CD8-positive, alpha-beta memory T cell (primary cell): ENCODE measurements at places on chromosomes 3 and 15.
A peak's percentile ranks its signal among the peaks of the same experiment; 100 is the strongest.

DNA sequence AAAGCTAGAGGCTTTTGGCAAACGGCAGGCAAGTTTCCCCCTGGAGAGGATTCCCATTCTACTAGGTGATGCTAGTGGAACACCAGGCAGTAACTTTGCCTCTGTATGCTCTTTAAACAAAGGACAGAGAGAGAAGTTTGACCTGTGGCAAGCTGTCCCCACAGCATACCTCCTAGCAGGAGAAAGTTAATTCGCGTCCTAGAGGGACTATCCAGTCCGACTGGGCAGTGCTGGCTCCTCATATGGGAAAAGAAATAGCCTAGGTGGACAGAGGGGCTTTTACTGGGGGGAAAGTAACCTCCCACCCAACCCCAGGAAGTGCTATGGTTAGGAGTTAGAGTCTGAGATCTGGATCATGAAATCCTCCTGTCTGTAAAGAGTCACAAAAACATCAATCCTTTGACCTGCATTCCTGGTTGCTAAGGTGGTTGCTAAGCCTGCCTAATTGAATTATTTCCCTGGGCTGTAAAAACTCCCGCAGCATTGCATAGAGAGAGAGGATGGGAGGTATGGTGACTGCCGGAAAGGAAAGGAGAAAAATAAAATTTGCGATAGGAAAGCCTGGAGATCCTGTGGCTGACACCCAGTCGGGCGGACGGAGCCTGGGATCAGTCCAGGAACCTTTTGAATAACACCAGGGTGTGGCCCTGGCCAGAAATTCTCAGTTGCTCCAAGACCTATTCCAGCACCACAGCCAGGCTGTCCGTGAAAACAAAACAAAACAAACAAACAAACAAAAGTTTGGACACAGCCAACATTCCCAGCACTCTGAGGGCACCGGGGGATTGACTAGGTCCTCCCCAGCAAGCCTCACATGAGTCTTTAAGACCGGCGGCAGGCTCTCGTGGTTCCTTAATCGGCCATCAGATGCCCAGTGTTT, 67.7 kb upstream of the ATP11B start:
- H3K27me3 ChIP-seq: no peaks in the 10 kb centered on the region
- H3K4me3 ChIP-seq: no peak overlapping the region
- no peak for DNase-seq

DNA sequence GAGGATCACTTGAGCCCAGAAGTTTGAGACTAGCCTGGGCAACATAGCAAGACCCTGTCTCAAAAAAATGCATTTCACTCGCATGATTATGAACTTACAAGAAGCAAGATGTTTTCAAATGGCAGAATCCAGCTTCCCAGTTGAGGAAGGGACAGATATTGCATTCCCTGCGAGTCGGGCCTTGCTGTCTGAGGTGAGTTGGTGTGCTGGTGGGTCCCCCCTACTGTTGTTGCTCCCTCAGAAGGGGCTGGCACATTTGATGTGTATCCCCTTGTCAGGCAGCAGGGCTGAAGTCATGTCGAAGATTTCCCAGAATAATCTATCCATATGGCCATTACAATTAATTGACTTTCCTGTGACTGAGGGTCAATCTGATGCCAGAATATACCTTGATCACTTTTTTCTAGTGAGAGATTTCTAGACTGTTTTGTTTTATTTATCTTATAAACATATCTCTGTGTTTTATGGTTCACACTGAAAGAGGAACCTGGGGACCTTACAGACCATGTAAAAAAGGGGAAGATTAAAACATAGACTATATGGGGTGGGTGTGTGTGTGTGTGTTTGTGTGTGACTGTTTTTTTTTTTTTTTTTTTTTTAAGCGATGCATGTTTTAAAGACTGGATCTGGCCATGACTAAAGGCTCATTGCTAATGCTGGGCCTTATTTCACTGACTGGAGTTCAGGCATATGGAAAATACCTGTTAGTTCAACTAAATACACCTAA, 112.1 kb upstream of the MRPS22 start:
- H3K4me1 ChIP-seq: no peaks in the 10 kb centered on the region
- no peak for DNase-seq
- H3K27me3 ChIP-seq: no peaks in the 10 kb centered on the region
- no peak overlapping the region for H3K27ac ChIP-seq

DNA sequence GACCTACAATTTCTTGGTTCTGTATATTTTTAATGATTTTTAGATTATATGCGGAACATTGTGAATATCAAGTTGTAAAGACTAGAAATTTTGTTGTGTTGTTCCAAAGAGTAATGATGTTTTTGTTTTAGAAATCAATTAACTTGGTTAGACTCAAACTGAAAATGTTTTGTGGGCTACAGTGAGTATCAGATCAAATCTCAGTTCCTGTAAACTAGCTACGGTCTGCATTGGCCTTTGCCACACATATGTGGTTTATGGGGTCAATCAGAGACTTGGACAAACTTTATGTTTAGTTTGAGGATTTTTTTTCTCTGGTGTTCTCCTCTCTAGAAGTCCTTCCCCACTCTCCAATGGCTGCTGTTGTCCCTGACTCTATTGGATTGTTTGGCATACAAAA, 308.0 kb upstream of the THRB start:
- H3K27me3 ChIP-seq: no peaks in the 10 kb centered on the region
- no peaks in the 10 kb centered on the region for H3K4me1 ChIP-seq
- no peak overlapping the region for H3K27ac ChIP-seq
- no peaks in the 10 kb centered on the region for H3K36me3 ChIP-seq
- DNase-seq: no peak

GRCh38 chr3:179921500-179921899, 115.2 kb downstream of the PEX5L start:
- no peaks in the 10 kb centered on the region for H3K4me1 ChIP-seq
- no peak for DNase-seq
- H3K4me3 ChIP-seq: no peak overlapping the region
- H3K36me3 ChIP-seq: no peaks in the 10 kb centered on the region
- H3K27ac ChIP-seq: no peak overlapping the region
- H3K27me3 ChIP-seq: no peaks in the 10 kb centered on the region

DNA sequence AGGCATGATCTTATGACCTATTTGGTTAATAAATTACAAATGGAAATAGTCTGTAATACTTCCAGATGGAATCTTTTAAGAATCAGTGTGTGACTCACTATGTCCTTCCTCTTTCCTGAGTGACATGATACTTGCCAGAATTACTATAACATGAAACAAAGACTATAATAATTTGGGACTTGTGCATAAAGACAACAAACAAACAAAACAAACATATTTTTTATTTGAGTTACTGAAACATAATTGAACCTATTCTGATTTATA, 1268.1 kb downstream of the OTOL1 start:
- no peak overlapping the region for H3K4me3 ChIP-seq
- no peak for DNase-seq
- no peak overlapping the region for H3K27ac ChIP-seq
- no peaks in the 10 kb centered on the region for H3K4me1 ChIP-seq
- H3K36me3 ChIP-seq: no peaks in the 10 kb centered on the region
- no peaks in the 10 kb centered on the region for H3K27me3 ChIP-seq

DNA sequence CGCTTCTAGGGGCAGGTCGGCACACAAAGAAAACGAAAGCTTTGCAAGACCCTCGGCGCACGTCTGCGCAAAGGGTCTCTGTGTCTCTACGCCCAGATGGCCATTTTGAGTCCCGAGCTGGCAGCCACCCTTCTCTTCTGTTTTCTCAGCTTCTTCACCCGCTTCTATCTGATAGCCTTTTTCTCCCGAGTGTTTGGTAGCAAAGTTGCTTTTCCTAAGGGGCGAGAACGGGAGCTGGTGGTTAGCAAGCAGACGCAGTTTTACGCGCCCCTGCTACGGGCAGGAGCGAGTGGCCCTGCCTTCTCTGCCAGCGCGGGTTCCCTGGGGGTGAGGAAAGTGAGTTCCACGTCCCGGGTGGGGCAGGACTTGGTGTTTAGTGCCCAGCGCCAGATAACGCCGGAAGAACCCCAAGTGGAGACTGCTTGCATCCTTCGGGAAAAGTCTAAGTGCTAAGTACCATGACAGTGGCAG, 2.9 kb upstream of the MKRN2 start:
- H3K4me1 ChIP-seq: peaks cover 17% of the 10 kb centered on the region
- peak overlapping the region; percentile 49 for H3K4me3 ChIP-seq

- no peak overlapping the region for H3K4me3 ChIP-seq
- no peak for DNase-seq
- H3K4me1 ChIP-seq: no peaks in the 10 kb centered on the region
These were observed 180.4 kb upstream of the STT3B start for GRCh38 chr3:31352331-31352730.

DNA sequence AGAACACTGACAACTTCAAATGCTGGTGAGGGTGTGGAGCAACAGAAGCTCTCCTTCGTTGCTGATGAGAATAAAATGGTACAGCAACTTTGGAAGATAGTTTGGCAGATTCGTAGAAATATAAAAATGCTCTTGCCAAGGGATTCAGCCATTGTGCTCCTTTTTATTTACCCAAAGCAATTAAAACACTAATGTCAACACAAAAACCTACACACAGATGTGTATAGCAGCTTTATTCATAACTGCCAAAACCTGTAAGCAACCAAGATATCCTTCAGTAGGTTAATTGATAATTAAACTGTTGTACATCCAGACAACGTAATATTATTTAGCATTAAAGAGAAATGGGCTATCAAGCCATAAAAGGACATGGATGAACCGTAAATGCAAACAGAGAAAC, 37.8 kb upstream of the LSAMP start:
- no peak overlapping the region for H3K4me3 ChIP-seq
- H3K27me3 ChIP-seq: no peaks in the 10 kb centered on the region
- no peak overlapping the region for H3K27ac ChIP-seq
- DNase-seq: no peak
- H3K36me3 ChIP-seq: no peaks in the 10 kb centered on the region

- H3K4me3 ChIP-seq: no peak overlapping the region
- H3K27ac ChIP-seq: no peak overlapping the region
- no peaks in the 10 kb centered on the region for H3K27me3 ChIP-seq
- no peaks in the 10 kb centered on the region for H3K36me3 ChIP-seq
- DNase-seq: no peak
- H3K4me1 ChIP-seq: no peaks in the 10 kb centered on the region
These were observed 241.8 kb upstream of the LRTM1 start for GRCh38 chr3:55169608-55170072.

GRCh38 chr15:79572691-79573404, 140.7 kb downstream of the MINAR1 start:
- H3K36me3 ChIP-seq: no peaks in the 10 kb centered on the region
- DNase-seq: no peak
- H3K27ac ChIP-seq: no peak overlapping the region
- H3K4me1 ChIP-seq: no peaks in the 10 kb centered on the region
- H3K4me3 ChIP-seq: no peak overlapping the region

GRCh38 chr15:59028387-59028955, 41.0 kb downstream of the RNF111 start:
- H3K27ac ChIP-seq: no peak overlapping the region
- peaks cover 13% of the 10 kb centered on the region for H3K4me1 ChIP-seq
- DNase-seq: no peak

GRCh38 chr3:102511639-102512038, 76.8 kb downstream of the ZPLD1 start:
- H3K4me1 ChIP-seq: no peaks in the 10 kb centered on the region
- H3K4me3 ChIP-seq: no peak overlapping the region
- no peaks in the 10 kb centered on the region for H3K36me3 ChIP-seq
- no peak for DNase-seq
- no peak overlapping the region for H3K27ac ChIP-seq

- no peaks in the 10 kb centered on the region for H3K36me3 ChIP-seq
- DNase-seq: no peak
- H3K4me3 ChIP-seq: no peak overlapping the region
- H3K4me1 ChIP-seq: peaks cover 48% of the 10 kb centered on the region
These were observed 63.5 kb downstream of the HACD2 start for GRCh38 chr3:123521179-123521969.

DNA sequence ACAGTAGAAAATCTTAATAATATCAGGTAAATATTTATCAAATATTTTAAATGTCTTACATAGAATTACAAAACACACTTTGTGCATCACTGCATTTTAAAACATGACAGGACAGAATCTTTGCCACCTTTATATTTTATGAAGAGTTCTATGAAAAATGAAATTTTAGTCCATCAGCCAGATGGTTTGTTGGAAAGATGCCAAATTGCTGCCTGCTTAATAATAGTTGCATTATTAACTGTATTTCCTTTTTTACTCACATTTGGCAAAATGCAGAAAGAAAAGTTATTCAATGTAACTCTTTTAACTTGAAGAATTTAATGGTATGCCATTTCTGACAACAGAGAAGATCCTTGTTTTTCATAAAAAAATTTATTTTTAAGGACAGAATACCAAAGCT, 1271.6 kb downstream of the NSUN3 start:
- H3K4me1 ChIP-seq: no peaks in the 10 kb centered on the region
- no peaks in the 10 kb centered on the region for H3K36me3 ChIP-seq
- H3K4me3 ChIP-seq: no peak overlapping the region
- H3K27me3 ChIP-seq: no peaks in the 10 kb centered on the region
- H3K27ac ChIP-seq: no peak overlapping the region

GRCh38 chr15:54187325-54187724, 209.1 kb downstream of the UNC13C start:
- no peak overlapping the region for H3K4me3 ChIP-seq
- H3K36me3 ChIP-seq: no peaks in the 10 kb centered on the region
- H3K4me1 ChIP-seq: no peaks in the 10 kb centered on the region

- H3K4me3 ChIP-seq: no peak overlapping the region
- no peak for DNase-seq
- no peaks in the 10 kb centered on the region for H3K36me3 ChIP-seq
- no peak overlapping the region for H3K27ac ChIP-seq
These were observed 33.3 kb upstream of the VPS33B start for GRCh38 chr15:91055548-91056331.

GRCh38 chr15:82103468-82103867, 57.6 kb upstream of the MEX3B start:
- DNase-seq: no peak
- no peaks in the 10 kb centered on the region for H3K4me1 ChIP-seq
- no peaks in the 10 kb centered on the region for H3K36me3 ChIP-seq

- H3K27me3 ChIP-seq: no peaks in the 10 kb centered on the region
- H3K36me3 ChIP-seq: no peaks in the 10 kb centered on the region
- no peak overlapping the region for H3K27ac ChIP-seq
- H3K4me1 ChIP-seq: no peaks in the 10 kb centered on the region
- DNase-seq: no peak
These were observed 30.6 kb upstream of the LRRC3B start for GRCh38 chr3:26591926-26592325.

DNA sequence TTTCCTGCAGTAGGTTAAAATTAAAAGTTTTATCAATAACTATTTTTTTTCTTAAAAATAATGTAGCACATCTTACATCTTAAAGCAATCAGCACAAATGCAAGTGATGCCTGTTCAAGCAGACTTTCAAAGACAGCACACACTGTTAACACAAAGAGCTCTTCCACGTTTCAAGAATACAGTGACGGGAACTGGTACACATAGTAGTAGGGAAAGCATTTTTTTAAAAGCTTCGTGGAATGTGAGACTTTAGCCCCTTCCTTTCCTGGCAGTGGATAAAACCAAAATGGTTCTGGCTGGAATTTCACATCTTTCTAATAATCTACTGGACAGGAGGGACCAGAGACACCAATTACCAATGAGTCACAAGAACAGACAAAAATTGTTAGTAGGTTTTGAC, 33.5 kb upstream of the SLC2A2 start:
- no peak for DNase-seq
- no peaks in the 10 kb centered on the region for H3K27me3 ChIP-seq
- no peaks in the 10 kb centered on the region for H3K36me3 ChIP-seq

GRCh38 chr15:66950114-66950513, 115.3 kb upstream of the SMAD3 start:
- H3K36me3 ChIP-seq: no peaks in the 10 kb centered on the region
- no peak overlapping the region for H3K4me3 ChIP-seq
- DNase-seq: no peak
- no peak overlapping the region for H3K27ac ChIP-seq
- H3K27me3 ChIP-seq: no peaks in the 10 kb centered on the region
